ENCODE measurements at places on chromosomes 4 and X.

DNA sequence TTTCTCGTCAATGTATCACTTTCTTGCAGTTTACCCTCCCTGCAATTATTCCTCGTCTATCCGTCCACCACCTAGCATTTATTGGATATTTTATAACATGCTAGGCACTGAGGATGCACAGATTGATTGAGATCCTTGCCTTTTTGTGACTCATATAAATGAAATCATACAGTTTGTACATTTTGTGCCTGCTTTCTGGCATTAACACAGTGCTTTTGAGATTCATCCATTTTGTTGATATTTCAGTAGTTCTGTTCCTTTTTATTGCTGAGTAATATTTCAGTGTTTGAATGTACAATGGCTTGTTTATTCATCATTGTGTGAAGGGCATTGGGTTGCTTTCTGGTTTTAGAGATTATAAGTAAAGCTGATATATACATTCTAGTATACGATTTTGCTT lies 841 bp downstream of the TBC1D19 start:
- no peak for DNase-seq

DNA sequence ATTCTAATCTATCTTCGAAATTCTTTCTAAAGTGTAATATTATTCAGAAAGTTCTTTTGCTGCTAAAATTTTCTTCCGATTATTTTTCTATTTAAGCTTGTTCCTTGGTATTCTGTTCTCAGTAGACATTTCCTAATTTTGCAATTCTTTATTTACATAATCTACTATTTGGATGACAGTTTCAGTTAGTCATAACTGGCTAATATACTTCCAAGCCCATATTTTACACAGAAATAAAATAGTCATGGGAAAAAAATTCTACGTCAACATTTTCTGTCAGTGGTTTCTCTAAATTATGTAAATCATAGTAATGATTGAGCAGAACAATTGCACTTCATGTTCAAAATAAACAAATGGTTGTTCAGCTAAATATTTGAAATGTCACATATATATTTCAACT lies 178.0 kb upstream of the ANKRD50 start:
- no peak for DNase-seq

DNA sequence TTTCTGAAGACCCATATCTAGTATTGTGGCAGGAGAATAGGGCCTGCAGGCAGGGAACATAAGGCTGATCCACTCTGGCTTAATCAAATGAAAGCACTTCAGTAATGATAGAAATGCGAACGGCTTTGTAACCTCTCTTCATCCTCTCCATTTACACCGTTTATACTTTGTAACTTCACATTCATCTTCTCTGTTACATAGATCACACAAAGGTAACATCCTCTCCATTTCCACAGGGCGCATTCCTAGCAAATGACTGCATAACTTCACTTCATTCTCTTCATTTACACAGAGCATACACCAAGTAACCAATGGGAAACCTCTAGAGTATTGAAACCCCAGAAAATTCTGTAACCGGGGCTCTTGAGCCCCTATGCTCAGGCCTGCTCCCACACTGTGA lies 65.5 kb upstream of the SLC34A2 start:
- DNase-seq: no peak

GRCh38 chrX:11103006-11103405 lies 8.1 kb upstream of the HCCS start:
- DNase-seq: no peak

- no peak for DNase-seq
Observed at GRCh38 chr4:173998471-173999144, 284.9 kb downstream of the FBXO8 start.

DNA sequence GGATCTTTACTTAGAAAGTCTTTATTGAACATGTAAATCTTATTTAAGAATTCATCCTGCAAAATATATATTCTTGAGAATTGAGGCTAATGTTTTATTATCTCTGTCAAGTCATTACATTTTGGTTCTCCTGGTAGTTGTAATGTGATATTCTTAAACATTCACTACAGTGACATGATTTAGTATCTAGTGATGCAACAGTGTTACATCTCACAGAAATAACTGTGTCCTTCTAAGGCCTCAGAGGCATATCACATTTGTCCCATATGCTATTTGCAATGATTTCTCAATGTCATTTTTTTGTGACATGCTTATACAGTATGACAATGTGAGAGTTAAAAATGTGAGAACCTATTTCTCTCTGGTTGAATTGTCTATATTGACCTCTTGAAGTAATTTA lies 34.1 kb downstream of the PRRG1 start:
- DNase-seq: no peak

GRCh38 chr4:185966997-185967775 lies 101.8 kb upstream of the TLR3 start:
- no peak for DNase-seq

GRCh38 chr4:79050541-79050880 lies 111.3 kb upstream of the PAQR3 start:
- no peak for DNase-seq

DNA sequence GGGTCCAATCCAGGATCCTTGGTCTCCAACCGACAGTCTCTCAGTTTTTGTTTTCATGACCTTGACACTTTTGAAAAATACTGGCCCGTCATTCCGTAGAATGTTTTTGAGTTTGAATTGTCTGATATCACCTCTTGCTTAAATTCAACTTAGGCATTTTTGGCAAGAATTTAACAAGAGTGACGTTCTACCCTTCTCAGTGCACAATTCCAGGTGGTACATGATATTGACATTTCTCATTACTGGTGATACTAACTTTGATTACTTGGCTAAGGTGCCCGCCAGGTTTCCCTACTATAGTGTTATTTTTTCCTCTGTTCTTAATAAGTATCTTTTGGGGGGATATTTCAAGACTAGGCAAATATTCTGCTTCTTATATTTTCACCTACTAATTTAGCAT lies 215.1 kb downstream of the NR3C2 start:
- DNase-seq: no peak

DNA sequence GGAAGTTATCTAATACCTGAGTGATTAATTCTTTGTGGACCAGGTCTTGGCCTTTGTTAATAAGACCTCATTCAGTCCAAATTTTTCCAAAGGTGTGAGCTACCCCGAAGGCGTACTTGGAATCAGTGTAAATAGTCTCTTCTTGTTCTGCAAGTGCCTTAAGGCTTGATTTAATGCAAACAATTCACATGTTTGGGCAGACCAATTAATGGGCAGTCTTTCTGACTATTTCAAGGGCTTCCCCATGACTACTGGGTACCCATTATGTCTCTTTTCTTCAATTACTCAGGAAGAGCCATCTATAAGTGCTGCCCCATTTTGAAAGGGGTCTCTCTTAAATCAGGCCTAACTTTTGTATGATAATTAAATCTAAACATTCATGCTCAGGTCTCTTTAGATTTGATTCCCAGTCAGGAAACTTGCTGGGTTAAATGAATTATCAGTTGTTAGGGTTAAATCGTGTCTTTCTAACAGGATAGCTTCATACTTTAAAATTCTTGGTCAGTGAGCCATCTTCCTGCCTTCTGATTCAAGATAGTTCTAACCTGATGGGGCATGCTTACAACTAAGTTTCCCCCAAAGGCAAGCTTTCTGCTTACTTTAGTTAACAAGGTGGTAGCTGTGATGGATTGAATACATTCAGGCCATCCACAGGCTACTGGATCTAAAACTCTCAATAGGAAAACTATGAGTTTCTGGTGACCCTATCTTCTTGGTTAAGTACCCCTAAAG lies 179.6 kb downstream of the CCNG2 start:
- no peak for DNase-seq

DNA sequence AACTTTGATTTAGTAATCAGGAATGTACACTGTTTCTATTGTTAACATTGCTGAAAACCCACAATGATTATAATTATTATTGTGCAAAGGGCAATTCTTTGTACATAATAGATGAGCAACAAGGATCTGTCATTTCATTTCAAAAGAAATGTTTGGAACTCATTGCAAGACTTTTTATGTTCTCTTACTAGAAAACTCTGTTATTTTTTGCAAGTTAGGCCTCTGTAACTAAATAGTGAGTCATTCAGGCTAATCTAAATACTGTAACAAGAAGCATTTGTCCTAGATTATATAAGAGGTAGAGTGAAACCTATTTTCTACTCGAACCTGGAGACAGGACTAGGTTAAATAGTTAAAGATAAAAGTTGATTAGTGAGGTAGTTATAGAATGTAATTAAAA lies 93.2 kb upstream of the FAM47B start:
- no peak for DNase-seq

DNA sequence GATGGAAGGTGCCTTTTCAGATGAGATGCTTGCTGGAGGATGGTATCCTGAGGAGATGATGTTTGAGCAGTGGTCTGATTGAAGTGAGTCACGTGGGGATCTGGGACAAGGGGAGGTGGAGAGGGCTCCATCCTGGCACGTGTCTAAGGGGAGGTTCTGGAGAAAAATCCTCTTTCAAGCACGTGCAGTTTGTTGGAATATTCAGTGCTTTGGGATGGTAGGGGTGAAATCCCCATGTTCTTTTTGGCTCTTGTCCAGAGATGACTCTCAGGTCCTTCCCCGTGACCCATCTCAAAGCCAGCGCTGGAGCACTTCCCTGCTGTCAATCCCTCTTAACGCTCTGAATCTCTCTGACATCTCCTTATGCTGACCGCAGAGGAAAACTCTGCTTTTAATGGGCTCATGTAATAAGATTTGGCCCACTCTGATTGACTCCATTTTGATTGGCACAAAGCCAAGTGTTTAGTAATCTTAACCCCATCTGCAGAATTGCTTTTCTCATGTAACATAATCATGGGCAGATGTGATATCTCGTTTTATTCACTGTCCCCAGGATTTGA lies 10.8 kb upstream of the KLKB1 start:
- no peak for DNase-seq

DNA sequence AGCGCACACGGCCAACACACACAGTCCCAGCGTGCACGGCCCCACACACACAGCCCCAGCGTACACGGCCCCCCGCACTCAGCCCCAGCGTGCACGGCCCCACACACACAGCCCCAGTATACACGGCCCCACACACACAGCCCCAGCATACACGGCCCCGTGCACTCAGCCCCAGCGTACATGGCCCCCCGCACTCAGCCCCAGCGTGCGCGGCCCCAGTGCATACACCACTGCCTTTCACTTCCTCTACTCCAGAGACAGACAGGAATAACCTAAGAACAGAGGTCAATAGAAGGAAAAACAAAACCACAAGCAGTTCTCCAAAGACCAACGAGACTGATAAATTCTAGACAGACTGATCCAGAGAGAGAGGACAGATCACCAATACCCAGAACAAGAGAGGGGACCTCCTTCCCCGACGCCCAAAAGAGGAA lies 17.1 kb downstream of the GAK start:
- DNase-seq: no peak

All from HAP-1 (cell line).